ENCODE measurements at places on chromosomes 16 and 17.

DNA sequence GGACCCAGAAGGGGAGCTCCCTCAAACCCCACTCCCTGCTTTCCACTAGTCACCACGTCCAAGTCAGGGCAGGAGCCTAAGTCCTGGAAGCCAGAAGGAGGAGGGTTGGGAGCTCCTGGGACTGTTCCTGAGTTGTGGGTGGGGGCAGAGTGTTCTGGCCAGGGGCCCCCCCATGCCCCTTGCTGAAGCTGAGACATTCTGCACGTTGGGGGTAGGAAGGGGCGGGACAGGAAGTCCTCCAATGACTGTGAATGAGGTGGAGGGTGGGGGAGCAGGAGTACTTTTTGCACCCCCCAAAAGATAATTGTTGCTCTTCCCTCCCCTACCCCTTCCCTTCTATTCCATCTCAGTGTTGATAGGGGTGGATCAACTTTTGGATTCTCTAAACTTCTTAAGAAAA is 21.4 kb upstream of the C17orf113 start:
- H3K4me3 ChIP-seq = no peak overlapping the region
- H3K27me3 ChIP-seq = peaks cover 13% of the 10 kb centered on the region
- H3K36me3 ChIP-seq = no peaks in the 10 kb centered on the region
- peaks cover 5% of the 10 kb centered on the region for H3K4me1 ChIP-seq
- H3K27ac ChIP-seq = no peak overlapping the region
- DNase-seq = no peak

- peaks cover 17% of the 10 kb centered on the region for H3K27me3 ChIP-seq
- H3K4me3 ChIP-seq = no peak overlapping the region
- no peak for DNase-seq
Measured at GRCh38 chr17:27958708-27959381, 65.7 kb upstream of the LYRM9 start.

GRCh38 chr17:81322271-81323082 is 27.4 kb upstream of the SLC38A10 start:
- no peaks in the 10 kb centered on the region for H3K4me1 ChIP-seq
- no peaks in the 10 kb centered on the region for H3K27me3 ChIP-seq
- H3K27ac ChIP-seq = no peak overlapping the region
- no peak for DNase-seq
- no peak overlapping the region for H3K4me3 ChIP-seq
- H3K36me3 ChIP-seq = no peaks in the 10 kb centered on the region

- H3K27ac ChIP-seq = no peak overlapping the region
- no peaks in the 10 kb centered on the region for H3K27me3 ChIP-seq
- peaks cover 60% of the 10 kb centered on the region for H3K36me3 ChIP-seq
Measured at GRCh38 chr17:59010026-59010425, 96.7 kb downstream of the TRIM37 start.

DNA sequence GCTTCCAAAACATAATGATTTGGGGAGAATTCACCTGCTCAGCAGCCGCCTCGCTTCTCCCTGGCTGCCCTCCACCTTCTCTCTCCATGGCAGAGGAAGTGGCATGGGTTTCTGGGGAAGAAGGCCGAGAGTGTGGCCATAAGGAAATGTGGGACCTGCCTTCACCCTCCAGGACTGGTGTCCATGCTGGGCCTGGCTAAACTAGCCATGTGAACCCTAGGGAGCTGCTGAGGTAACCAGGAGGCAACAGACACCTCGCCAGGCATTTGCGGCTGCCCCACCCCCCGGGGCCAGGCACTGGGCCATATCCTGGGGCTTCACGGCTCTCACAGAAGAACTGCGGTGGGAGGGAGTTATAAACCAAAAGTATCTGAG is 9.9 kb upstream of the CMTM4 start:
- no peaks in the 10 kb centered on the region for H3K36me3 ChIP-seq
- peak overlapping the region; percentile 38 for H3K27ac ChIP-seq
- no peak for DNase-seq
- H3K4me3 ChIP-seq = no peak overlapping the region
- peaks cover 14% of the 10 kb centered on the region for H3K4me1 ChIP-seq

DNA sequence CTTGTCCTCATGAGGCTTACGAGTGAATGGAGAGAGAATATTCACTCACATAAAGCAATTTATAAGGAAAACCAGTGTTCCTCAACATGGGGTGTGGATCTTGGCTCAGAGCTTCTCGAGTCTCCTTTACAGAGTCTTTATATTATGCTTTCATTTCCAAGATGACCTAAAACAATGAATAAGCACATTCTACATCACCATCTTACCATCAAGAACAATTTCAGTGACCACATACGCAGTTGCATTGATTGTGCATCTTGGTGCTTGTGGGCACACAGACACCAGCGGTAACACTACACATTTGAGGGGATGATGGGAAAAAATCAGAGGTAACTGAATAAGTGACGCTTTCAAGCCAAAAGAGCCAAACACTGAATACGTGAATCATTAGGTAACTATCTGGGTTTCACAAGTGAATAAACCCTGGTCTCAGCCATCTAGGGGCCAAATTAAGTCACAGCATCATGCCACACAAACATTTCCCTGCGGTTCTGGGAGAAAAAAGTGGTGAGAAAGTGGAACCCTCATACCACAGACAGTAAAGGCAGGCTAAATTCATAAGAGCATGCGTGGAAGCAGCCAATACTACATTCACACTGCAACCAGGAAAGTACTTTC is 9.4 kb downstream of the CWC25 start:
- DNase-seq = no peak
- H3K4me3 ChIP-seq = no peak overlapping the region
- H3K36me3 ChIP-seq = peaks cover 65% of the 10 kb centered on the region

- H3K27me3 ChIP-seq = no peaks in the 10 kb centered on the region
- H3K4me1 ChIP-seq = no peaks in the 10 kb centered on the region
- H3K36me3 ChIP-seq = peaks cover 100% of the 10 kb centered on the region
- no peak for DNase-seq
- no peak overlapping the region for H3K27ac ChIP-seq
- H3K4me3 ChIP-seq = no peak overlapping the region
Measured at GRCh38 chr17:48930435-48930873, 14.2 kb downstream of the SNF8 start.

DNA sequence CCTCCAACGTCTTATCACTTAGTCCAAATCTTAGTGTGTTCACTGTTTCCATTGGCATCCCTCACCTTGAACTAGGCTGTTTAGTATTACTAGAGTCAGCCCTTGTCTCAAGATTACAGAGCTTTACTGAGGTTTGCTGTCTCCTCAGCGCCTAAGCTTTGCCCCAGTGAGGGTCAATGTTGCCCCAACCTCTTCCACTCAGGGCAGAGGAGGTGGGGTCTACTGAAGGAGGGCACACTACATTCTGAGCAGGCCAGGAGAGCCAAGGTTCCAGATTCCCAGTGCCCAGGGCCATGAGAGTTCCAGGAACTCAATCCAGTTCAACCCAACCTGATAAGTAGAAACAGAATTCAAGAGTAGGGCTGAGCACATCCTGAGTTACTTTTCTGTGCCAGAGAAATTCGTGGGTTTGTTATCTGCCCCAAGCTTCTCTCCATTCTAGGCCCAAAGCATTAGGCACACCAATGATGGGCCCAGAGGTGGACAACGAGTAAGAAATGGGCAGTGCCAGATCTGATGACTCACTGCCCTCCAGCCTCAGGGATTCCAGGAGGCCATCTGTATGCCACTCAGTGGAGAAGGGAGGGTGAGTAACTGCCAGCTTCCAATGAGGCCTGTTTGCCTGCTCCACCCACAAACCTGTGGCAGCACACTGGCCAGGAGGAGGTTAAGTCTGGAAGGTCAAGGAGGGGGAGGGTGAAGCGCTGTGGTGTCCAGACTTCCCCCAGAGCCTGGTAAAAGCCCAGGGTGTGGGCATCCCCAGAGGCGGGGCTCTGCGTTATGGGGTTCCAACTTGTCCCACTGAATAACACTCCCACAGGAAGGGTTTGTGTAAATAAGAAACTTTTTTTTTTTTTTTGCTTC is 8.2 kb downstream of the TUBG2 start:
- no peaks in the 10 kb centered on the region for H3K27me3 ChIP-seq
- H3K4me1 ChIP-seq = peaks cover 15% of the 10 kb centered on the region
- DNase-seq = peak; percentile 71
- H3K27ac ChIP-seq = no peak overlapping the region
- H3K4me3 ChIP-seq = no peak overlapping the region

GRCh38 chr17:78798695-78799559 is 16.9 kb upstream of the CYTH1 start:
- no peaks in the 10 kb centered on the region for H3K4me1 ChIP-seq
- peaks cover 83% of the 10 kb centered on the region for H3K36me3 ChIP-seq
- H3K27ac ChIP-seq = no peak overlapping the region
- H3K27me3 ChIP-seq = no peaks in the 10 kb centered on the region
- no peak overlapping the region for H3K4me3 ChIP-seq
- DNase-seq = no peak

- no peaks in the 10 kb centered on the region for H3K36me3 ChIP-seq
- H3K4me3 ChIP-seq = no peak overlapping the region
- H3K27ac ChIP-seq = no peak overlapping the region
- no peak for DNase-seq
- peaks cover 34% of the 10 kb centered on the region for H3K4me1 ChIP-seq
- no peaks in the 10 kb centered on the region for H3K27me3 ChIP-seq
Measured at GRCh38 chr17:61152898-61153297, 246.7 kb upstream of the TBX2 start.

GRCh38 chr17:12104831-12105230 is 84.2 kb downstream of the MAP2K4 start:
- peaks cover 10% of the 10 kb centered on the region for H3K36me3 ChIP-seq
- no peak for DNase-seq
- no peak overlapping the region for H3K4me3 ChIP-seq
- no peaks in the 10 kb centered on the region for H3K27me3 ChIP-seq
- H3K27ac ChIP-seq = no peak overlapping the region

- no peaks in the 10 kb centered on the region for H3K36me3 ChIP-seq
- no peak overlapping the region for H3K27ac ChIP-seq
- H3K27me3 ChIP-seq = no peaks in the 10 kb centered on the region
- H3K4me1 ChIP-seq = peaks cover 5% of the 10 kb centered on the region
Measured at GRCh38 chr17:50626037-50626574, 8.6 kb upstream of the ABCC3 start.

GRCh38 chr16:69108064-69108904 is 2.8 kb downstream of the HAS3 start:
- no peak overlapping the region for H3K27ac ChIP-seq
- peaks cover 23% of the 10 kb centered on the region for H3K36me3 ChIP-seq
- DNase-seq = no peak

- peaks cover 69% of the 10 kb centered on the region for H3K4me1 ChIP-seq
- H3K4me3 ChIP-seq = peak overlapping the region; percentile 31
- DNase-seq = peak; percentile 96
- peak overlapping the region; percentile 98 for H3K27ac ChIP-seq
- H3K36me3 ChIP-seq = no peaks in the 10 kb centered on the region
- no peaks in the 10 kb centered on the region for H3K27me3 ChIP-seq
Measured at GRCh38 chr16:87582216-87582965, 19.9 kb upstream of the JPH3 start.

DNA sequence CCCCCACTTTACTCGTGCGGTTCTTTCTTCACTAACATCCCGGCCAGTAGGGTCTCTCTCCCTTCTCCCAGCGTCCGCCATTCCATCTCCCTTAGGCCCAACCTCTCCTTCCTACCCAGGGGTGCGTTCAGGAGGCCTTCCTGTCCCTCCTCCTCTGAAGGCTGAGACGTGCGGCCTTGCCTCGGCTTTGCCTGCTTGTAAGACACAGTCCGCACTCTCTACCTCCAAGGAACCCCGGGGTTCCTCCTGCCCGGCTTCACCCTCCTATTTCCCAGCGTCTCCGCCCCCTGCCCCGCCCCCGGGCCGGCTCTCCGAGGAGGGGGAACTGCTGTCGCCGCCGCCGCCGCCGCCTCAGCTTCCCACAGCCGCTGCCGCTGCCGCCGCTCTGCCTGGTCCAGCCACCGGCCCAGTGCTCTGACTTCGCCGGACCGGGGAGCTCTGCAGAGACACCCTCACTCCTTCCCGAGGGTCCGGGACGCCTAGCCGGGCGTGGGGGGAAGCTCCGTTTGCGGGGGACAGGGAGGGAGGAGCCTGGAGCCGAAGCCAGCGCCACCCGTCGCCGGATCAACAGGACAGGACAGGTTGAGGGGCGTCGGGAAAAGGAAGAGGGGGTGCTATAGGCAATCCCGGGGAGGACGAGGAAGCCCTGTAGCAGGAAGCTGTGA is 1.2 kb upstream of the FGF11 start:
- peaks cover 51% of the 10 kb centered on the region for H3K27me3 ChIP-seq
- no peaks in the 10 kb centered on the region for H3K36me3 ChIP-seq
- DNase-seq = no peak
- H3K4me3 ChIP-seq = no peak overlapping the region
- peaks cover 34% of the 10 kb centered on the region for H3K4me1 ChIP-seq
- H3K27ac ChIP-seq = no peak overlapping the region

GRCh38 chr17:40547079-40547784 is 18.0 kb downstream of the CCR7 start:
- peak; percentile 50 for DNase-seq
- H3K4me3 ChIP-seq = no peak overlapping the region
- H3K4me1 ChIP-seq = peaks cover 50% of the 10 kb centered on the region
- H3K27ac ChIP-seq = no peak overlapping the region
- no peaks in the 10 kb centered on the region for H3K36me3 ChIP-seq
- no peaks in the 10 kb centered on the region for H3K27me3 ChIP-seq

DNA sequence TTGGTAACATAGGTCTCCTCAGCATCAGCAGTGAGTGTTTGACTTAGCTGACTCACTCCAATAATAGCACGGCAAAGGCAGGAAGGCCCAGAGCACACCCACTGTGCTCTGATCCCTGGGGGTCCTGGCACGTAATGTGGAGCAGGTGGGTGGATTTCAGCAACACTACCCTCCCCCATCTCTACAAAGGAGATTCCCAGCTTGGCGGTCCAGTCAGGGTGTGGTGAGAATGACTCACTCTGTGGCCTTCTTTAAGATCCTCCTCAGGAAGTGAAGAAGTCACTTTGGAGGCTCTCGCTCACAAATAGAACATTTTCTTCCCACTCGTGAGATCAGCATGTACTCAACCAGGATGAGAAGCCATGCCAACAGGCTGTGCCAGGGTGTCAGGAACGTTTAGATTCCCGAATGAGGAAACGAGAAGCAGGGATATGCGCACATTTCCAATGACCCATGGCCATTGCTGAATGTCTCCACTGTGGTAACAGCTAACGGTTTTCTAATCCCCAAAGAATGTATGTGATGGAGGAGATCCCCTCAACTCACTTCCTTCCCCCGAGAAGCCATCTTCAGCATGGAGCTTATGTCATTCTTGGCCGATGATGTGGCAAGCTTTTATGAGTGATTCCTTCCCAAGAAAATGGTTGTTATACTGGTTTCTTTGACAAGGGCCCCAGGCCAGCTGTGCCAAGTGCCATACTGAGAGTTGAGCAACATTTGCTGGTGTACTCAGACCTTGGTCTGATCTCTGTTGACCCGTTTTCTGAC is 365.2 kb downstream of the C16orf95 start:
- peaks cover 39% of the 10 kb centered on the region for H3K4me1 ChIP-seq
- no peaks in the 10 kb centered on the region for H3K27me3 ChIP-seq
- no peak overlapping the region for H3K4me3 ChIP-seq
- peak overlapping the region; percentile 99 for H3K27ac ChIP-seq
- H3K36me3 ChIP-seq = no peaks in the 10 kb centered on the region

All from SJSA1 (cell line).